ENCODE measurements at places on chromosomes 2 and 18.

- DNase-seq, result no peak
These were observed 81.2 kb downstream of the GBX2 start for GRCh38 chr2:236086971-236087465.

GRCh38 chr2:62934517-62934916 lies 116.1 kb upstream of the OTX1 start:
- DNase-seq, result peak; percentile 46

- no peak for DNase-seq
These were observed 72.9 kb upstream of the SCG2 start for GRCh38 chr2:223674998-223675609.

- DNase-seq, result no peak
These were observed 3.2 kb upstream of the ANKRD53 start for GRCh38 chr2:70975237-70975636.

- peak; percentile 99 for DNase-seq
These were observed 49.3 kb downstream of the NRP2 start for GRCh38 chr2:205731583-205731981.

DNA sequence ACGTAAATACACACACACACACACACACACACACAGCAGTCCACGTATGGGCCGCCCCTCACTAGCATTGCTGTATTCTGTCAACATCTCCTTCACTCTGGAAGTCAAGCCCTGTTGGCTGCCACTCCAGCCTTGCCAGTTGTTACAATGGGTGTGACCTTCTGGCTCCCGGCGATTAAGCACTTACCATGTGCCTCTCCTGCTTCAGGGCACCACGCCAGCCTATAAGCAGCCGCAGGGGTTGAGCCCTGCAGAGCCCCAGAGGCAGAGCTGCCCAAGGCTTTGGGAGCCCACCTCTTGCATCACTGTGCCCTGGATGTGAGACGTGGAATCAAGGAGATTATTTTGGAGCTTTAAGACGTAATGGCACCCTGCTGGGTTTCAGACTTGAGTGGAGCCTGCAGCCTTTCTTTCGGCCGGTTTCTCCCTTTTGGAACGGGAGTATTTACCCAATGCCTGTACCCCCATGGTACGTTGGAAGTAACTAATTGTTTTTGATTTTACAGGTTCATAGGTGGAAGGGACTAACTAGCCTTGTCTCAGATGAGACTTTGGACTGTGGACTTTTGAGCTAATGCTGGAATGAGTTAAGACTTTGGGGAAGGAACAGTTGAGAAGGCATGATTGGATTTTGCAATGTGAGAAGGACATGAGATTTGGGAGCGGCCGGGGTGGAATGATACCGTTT lies 54.5 kb upstream of the ROCK2 start:
- no peak for DNase-seq
